AG04450 (cell line): ENCODE measurements at places on chromosomes 7 and 10. TPM values are rescaled to one million over a fixed set of nuclear protein-coding genes. Genes with fewer than 3 reads are reported as not detected.

DNA sequence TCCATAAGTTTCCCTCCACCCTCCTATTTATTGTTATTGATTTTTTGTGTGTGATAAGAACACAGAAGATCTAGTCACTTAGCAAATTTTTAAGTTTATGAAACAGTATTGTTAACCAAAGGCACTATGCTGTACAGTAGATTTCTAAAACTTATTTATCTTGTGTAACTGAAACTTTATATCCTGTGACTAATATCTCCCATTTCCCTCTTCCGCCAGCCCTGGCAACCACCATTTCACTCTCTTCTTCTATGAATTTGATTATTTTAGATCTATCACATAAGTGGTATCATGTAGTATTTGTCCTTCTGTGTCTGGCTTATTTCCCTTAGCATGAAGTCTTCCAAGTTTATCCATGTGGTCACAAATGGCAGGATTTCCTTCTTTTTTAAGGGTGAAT is 144.3 kb upstream of the INHBA start:
- no peak for DNase-seq

GRCh38 chr10:125034675-125035074 is 92.8 kb downstream of the ZRANB1 start:
- DNase-seq = no peak

DNA sequence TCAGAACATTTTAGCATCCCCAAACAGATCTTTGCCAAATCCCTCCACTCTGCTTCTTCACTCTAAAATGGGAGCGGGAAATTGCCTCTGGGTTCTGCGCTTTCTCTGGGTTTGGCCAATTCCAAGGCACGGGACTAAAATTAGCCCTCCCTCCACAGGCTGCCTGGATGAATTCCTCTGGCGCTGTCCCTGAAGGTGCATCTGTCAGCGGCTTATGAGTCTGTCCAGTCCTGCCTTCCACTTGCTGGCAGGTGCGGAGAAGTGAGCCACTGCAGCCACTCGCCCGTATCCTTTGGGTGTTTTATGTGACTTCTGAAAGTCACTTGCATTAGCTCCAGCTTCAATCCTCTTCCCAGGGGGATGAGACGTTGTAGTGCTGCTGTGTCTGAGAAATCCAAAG is 121.6 kb downstream of the SH2D4B start:
- no peak for DNase-seq

Gene C10orf53
- not detected in 2 replicates for polyA plus RNA-seq

DNA sequence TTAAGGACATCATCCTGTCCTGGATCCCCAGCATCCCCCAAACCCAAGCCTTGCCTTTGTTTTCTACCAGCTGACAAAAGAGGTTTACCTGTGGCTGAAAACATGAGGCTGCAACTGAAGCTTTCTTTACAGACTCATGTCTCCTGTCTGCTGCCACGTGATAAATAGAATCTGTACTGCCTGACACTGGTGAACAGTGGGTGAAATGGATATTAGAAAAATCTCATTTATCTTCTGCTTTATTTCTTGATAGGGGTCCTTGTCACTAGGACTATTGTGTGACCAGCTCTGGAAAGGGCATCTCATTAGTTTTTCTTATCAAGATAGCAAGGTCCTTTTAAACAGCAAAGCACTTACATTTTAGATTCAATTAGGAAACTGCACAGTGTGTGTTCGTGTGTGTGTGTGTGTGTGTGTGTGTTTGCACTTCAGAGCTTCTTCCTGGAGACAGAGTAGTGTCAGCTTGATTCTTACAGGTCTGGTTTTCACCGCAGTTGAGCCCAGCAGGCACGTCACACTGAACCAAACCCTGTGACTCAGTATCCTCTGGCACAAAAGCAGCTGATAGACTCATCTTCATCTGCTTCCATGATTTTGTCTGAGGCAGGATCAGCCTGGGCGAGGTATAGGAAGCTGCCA is 373.5 kb upstream of the CELF2 start:
- no peak for DNase-seq
